ENCODE measurements at places on chromosomes 7 and 10.

- no peak for DNase-seq
Observed at GRCh38 chr10:117259279-117259678, 18.4 kb downstream of the SLC18A2 start.

DNA sequence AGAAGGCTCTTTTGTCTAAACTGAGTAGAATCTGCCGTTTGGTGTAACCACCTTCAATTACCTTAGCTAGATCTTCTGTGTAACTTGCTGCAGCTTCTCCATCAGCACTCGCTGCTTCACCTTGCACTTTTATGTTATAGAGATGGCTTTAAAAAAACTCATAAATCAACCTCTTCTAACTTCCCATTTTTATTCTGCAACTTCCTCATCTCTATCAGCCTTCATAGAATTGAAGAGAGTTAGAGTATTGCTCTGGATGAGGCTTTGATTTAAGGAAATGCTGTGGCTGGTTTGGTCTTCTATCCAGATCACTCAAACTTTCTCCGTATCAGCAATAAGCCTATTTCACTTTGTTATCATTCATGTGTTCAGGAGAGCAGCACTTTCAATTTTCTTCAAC, 1131.9 kb upstream of the CELF2 start:
- no peak for DNase-seq

DNA sequence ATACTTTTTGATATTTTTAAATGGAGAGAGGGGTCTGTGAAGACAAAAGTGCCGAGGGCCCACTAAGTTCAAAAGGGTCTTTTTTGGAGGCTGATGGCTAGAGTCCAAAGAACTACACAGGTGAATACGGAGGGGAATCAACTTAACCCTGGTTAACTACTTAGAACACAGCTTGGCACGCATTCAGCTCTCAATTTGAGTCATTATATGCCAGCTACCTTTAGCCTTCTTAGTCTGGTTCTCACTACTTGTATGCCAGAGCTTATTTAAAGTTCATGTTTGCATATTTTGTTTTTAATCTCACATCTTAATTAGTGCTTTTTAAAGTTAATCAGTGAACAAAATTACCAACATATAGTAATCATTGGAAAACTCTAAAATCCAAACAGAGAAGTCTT, 80.8 kb downstream of the VWDE start:
- DNase-seq: no peak

DNA sequence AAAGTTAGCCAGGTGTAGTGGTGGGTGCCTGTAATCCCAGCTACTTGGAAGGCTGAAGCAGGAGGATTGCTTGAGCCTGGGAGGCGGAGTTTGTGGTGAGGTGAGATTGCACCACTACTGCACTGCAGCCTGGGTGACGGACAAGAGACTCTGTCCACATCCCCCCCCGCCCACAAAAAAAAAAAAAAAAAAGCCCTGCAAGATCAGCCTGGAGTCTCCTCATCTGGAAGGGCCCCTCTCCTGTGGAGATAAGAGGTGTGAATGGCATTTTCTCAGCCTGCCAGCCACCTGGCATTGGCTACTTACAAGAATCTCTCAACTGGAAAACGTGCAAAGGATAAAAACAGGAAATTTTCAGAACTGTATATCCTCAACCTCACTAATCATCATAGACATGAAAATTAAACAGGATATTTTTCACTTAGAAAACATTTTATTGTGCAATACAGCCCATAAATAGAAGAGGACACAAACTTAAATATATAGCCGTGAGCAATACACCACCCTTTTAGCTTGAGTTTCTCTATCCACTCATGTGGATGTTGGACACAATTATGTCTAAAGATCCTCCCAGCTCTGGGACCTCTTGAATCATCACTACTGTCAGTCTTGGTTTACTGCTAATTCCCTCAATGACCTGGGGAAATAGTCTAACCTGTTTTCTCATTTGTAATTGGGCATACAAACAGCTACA, 11.3 kb upstream of the TSPAN15 start:
- DNase-seq: no peak

Measured in activated effector memory CD4-positive, alpha-beta T cell treated with anti-CD3 and anti-CD28 coated beads, Interleukin-2, amount 50 U/mL, for 16 hours (primary cell).